ENCODE measurements at places on chromosomes 1 and 21. TPM values are rescaled to one million over a fixed set of nuclear protein-coding genes. Genes with fewer than 3 reads are reported as not detected.

GRCh38 chr21:44051462-44051941 is 39.4 kb downstream of the TRAPPC10 start:
- peaks cover 9% of the 10 kb centered on the region for H3K4me1 ChIP-seq
- H3K4me3 ChIP-seq, result no peak overlapping the region
- no peak overlapping the region for H3K27ac ChIP-seq
- no peak for DNase-seq
- H3K27me3 ChIP-seq, result no peaks in the 10 kb centered on the region

DNA sequence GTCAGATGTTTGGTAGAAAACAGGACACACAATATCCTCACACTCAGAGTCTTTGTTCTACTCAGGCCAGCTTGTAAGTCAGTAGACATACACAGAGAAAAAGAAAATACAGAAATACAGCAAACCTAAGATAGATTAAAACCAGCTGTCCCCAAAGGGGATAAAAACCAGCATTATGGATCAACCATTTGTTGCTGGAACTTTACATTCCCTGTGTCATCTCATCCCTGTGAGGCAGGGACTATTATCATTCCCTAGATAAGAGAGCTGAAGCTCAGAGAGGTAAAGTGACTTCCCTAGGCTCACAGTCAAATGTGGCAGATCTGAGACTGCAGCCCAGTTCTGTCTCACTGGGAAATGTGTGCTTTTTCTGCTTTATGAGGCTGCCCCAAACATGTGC is 80.7 kb downstream of the DMRTA2 start:
- no peak for DNase-seq
- no peaks in the 10 kb centered on the region for H3K4me1 ChIP-seq
- H3K4me3 ChIP-seq, result no peak overlapping the region
- H3K27ac ChIP-seq, result no peak overlapping the region

DNA sequence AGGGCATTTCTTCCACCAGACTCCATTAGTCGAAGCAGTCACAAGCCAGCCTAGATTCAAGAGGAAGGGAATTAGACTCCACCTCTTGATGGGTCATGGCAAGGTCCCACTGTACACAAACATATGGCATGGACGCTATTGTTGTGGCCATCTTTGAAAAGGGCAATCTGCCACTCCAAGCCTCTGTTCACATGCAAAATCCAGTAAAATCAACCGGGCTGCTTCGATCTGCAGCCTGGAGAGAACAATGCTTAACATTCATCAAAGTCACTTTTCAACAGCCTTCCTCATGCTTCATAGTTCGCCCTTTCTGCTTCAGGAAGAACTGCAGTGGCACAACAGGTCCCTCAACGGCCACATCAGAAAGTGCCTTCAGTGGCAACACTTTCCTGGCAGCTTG is 28.0 kb upstream of the GJB5 start:
- no peak for DNase-seq
- H3K27ac ChIP-seq, result no peak overlapping the region
- no peak overlapping the region for H3K4me3 ChIP-seq
- no peaks in the 10 kb centered on the region for H3K36me3 ChIP-seq
- no peaks in the 10 kb centered on the region for H3K27me3 ChIP-seq

DNA sequence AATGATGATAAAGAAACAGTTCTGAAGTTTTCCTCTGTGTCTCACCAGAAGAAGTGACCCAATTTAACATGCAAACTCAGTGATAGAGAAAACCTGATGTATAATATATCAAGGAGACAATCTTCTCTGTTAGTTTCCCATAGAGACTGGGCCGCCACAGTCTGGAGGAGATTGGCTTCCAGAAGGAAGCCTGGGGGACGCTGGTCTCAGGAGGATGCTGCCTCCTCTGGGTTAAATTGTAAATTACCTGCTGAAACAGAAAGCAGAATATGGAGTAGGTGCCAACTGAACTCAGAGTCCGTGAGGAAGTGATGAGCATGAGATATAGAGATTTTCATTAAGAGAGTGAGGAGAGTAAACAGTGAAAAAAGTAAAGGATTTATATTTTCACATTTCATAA is 15.8 kb downstream of the OR14I1 start:
- H3K4me1 ChIP-seq, result no peaks in the 10 kb centered on the region
- no peak overlapping the region for H3K4me3 ChIP-seq
- H3K27me3 ChIP-seq, result no peaks in the 10 kb centered on the region
- no peak for DNase-seq

- no peak for DNase-seq
- H3K4me3 ChIP-seq, result no peak overlapping the region
- H3K4me1 ChIP-seq, result no peaks in the 10 kb centered on the region
- no peaks in the 10 kb centered on the region for H3K36me3 ChIP-seq
- no peaks in the 10 kb centered on the region for H3K27me3 ChIP-seq
These were observed 21.9 kb upstream of the TRIM67 start for GRCh38 chr1:231139659-231140654.

- no peak overlapping the region for H3K4me3 ChIP-seq
- DNase-seq, result no peak
- no peaks in the 10 kb centered on the region for H3K27me3 ChIP-seq
- no peak overlapping the region for H3K27ac ChIP-seq
- H3K36me3 ChIP-seq, result no peaks in the 10 kb centered on the region
- H3K4me1 ChIP-seq, result no peaks in the 10 kb centered on the region
These were observed 979.2 kb downstream of the MRPL39 start for GRCh38 chr21:24628046-24628445.

DNA sequence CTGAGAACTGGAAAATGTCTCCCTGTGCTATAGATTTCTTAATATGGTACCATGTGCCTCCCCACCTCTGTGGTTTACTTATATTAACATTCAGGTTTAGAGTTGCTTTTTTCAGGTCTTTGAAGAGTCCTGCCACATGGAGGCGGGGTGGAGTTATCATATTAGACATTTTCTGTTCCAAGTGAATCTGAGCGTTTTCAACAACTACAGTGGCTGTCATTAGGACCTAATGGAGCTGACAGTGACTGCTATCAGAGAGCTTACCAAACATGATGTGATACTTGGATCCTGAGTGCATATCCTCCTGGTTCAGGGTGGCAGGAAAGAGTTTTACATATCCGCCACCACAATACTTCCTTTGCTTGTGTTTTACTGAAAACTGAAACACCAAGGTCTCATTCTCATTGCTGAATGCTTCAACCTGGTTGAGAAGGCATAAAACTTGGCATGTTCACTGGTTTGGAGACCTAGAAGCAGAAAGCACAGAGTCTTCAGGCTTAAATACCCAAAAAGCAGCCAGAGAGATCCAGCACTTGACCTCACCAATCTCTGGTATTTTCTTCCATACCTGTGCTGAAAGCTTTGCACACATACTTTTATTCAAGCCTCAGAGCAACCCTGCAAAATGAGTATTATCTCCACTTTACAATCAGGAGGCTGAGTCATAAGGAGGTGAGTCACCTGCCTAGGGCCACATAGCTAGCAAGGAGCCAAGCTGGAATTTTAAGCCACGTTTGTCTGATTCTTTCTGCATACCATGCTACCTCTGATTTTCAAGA is 47.4 kb upstream of the OSBPL9 start:
- no peaks in the 10 kb centered on the region for H3K27me3 ChIP-seq
- no peaks in the 10 kb centered on the region for H3K4me1 ChIP-seq
- H3K36me3 ChIP-seq, result no peaks in the 10 kb centered on the region

GRCh38 chr21:32641710-32642698 is 29.8 kb upstream of the CFAP298 start:
- H3K27me3 ChIP-seq, result no peaks in the 10 kb centered on the region
- H3K4me1 ChIP-seq, result peaks cover 18% of the 10 kb centered on the region
- no peak for DNase-seq

DNA sequence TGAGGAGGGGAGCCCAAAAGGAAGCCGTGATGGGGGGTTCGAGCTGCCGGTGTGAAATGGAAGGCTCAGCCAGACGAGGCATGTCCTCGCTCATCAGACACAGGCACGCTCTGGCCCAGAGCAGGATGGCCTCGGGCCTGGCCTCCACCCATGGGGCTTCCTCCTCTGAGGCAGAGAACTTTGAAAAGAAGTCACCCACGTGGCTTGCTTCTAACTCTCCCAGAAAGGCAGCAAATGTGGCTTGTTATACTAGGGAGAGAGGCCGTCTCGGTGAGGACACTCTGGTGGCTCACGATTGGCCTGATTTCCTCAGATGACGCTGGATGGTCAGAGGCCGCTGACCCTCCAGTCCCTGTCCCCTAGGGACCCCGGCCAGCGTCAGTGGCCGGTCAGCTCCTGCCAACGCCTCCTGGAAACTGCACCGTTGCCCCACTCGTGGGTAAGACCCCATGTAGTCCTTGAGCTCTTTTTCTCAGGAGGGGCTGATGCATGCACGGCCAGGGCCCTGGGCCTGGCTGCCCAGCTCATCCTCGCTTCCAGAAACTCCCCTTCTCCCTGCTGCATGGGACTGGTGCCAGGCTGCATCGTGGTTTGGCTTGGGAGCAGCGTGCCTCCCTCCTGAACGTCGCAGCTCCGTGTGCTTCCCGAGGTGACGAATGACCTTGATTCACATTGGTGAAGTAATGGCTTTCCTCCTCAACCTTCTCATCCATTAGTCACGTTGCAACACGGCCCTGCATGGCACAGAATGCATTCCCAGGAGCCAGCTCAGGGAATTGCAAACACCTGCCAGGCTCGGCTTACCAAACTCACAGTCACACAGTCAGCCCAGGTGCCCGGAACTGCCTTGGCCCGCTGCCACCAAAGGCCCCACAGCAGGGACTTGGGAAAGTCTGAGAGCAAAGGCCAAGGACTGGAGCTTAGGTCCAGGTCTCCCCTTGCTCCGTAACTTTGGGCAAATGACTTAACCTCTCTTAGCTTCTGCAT is 58.8 kb downstream of the TOMM20 start:
- peak overlapping the region; percentile 95 for H3K4me3 ChIP-seq
- H3K4me1 ChIP-seq, result peaks cover 11% of the 10 kb centered on the region
- H3K36me3 ChIP-seq, result no peaks in the 10 kb centered on the region
- H3K27me3 ChIP-seq, result no peaks in the 10 kb centered on the region
- H3K27ac ChIP-seq, result peak overlapping the region; percentile 94

- H3K27me3 ChIP-seq, result no peaks in the 10 kb centered on the region
- no peaks in the 10 kb centered on the region for H3K36me3 ChIP-seq
- H3K27ac ChIP-seq, result peak overlapping the region; percentile 18
- no peaks in the 10 kb centered on the region for H3K4me1 ChIP-seq
- no peak for DNase-seq
These were observed 8.1 kb upstream of the RNF187 start for GRCh38 chr1:228478912-228479711.

GRCh38 chr1:1841575-1841995 is 49.3 kb downstream of the GNB1 start:
- no peak for DNase-seq
- H3K27me3 ChIP-seq, result no peaks in the 10 kb centered on the region
- peaks cover 3% of the 10 kb centered on the region for H3K4me1 ChIP-seq
- H3K4me3 ChIP-seq, result no peak overlapping the region
- H3K27ac ChIP-seq, result no peak overlapping the region

- no peaks in the 10 kb centered on the region for H3K36me3 ChIP-seq
- DNase-seq, result no peak
- no peaks in the 10 kb centered on the region for H3K4me1 ChIP-seq
- no peak overlapping the region for H3K27ac ChIP-seq
These were observed 123.6 kb upstream of the KCNJ6 start for GRCh38 chr21:38039841-38040240.

- peak overlapping the region; percentile 69 for H3K27ac ChIP-seq
- H3K4me3 ChIP-seq, result no peak overlapping the region
- H3K27me3 ChIP-seq, result no peaks in the 10 kb centered on the region
- no peaks in the 10 kb centered on the region for H3K36me3 ChIP-seq
- no peak for DNase-seq
These were observed 39.3 kb downstream of the NFIA start for GRCh38 chr1:61121631-61122030.

DNA sequence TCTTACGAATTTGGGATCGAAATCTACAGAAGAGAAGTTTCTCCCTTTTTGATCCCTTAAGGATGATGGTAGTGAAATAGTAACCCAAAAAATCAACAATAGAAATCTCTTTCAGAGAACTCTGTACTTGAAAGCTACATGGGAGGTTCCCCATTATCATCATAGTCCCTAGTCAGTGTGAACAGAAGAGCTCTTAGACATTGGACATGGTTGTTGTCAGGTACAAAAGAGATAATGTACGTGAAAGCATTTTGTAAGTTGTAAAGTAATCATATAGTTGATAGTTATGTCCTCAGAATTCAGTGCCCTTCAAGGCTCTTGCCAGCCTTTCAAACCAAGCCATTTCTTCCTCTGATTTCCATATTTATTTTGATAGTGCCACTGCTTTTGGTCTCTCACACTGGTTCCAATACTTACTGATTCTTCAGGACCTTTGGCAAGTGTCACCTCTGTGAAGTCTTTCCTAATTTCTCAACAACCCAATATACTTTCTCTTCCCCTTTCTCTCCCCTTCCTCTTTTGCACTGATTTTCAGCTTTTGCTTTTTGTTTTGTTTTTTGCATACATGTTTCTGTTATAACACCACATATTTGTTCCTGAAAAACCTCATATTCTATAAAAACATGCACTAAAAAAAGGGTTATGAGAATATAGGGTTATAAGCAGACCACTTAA is 22.4 kb downstream of the VPS45 start:
- no peaks in the 10 kb centered on the region for H3K36me3 ChIP-seq
- no peaks in the 10 kb centered on the region for H3K27me3 ChIP-seq
- H3K4me1 ChIP-seq, result no peaks in the 10 kb centered on the region
- H3K27ac ChIP-seq, result no peak overlapping the region
- DNase-seq, result no peak

DNA sequence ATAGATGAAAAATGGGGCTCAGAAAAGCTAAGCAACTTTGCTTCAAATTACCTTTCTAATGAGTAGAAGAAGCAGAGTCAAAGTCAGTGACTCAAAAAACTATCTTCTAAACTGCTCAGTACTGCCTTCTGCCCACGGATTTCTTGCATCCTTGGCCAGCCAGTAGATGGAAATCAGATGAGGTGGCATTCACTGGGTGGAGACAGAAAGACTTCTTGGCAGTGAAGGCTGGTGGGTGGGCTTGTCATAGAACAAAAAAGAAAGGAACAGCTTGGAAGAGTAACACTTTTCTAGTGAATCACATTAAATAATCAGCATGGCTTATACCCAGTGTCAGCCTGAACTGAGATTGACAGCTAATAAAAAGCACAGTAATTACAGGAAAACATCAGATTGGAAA is 170.7 kb downstream of the ST6GALNAC5 start:
- no peaks in the 10 kb centered on the region for H3K4me1 ChIP-seq
- H3K27me3 ChIP-seq, result no peaks in the 10 kb centered on the region
- no peak for DNase-seq
- no peaks in the 10 kb centered on the region for H3K36me3 ChIP-seq
- H3K4me3 ChIP-seq, result no peak overlapping the region

DNA sequence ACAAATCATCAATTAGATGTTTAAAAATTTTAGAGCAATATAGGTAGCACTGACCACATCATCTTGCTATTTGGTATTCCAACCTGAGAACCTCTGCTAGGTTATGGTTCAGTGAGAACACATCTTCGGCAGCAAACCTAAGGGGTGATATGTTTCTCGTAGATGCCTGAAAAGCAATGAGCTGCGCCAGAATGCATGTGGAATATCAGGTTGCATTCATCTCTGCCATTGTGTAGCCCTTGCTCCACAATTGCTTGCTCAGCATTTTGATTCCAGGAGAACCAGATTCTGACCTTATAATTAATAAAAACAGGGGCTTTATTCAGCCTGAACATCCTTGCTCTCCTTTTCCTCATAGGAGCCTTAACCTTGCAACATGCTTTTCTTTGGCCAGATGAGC is 408.1 kb downstream of the USH2A start:
- H3K27me3 ChIP-seq, result no peaks in the 10 kb centered on the region
- no peaks in the 10 kb centered on the region for H3K36me3 ChIP-seq

GRCh38 chr1:81455481-81455880 is 345.3 kb upstream of the ADGRL2 start:
- no peaks in the 10 kb centered on the region for H3K27me3 ChIP-seq
- no peak for DNase-seq
- H3K4me3 ChIP-seq, result no peak overlapping the region
- H3K36me3 ChIP-seq, result no peaks in the 10 kb centered on the region

The CGN gene
- total RNA-seq, result 16.9 TPM

The PCNX2 gene
- total RNA-seq, result 3.1 TPM

The CFHR4 gene
- 63.0 TPM for total RNA-seq

The B4GALT2 gene
- total RNA-seq, result 12.8 TPM

The SLC16A4 gene
- 1.8 TPM for total RNA-seq

Data from liver (tissue), 10 donors.